ENCODE measurements at places on chromosomes 7 and 10. TPM values are rescaled to one million over a fixed set of nuclear protein-coding genes. Genes with fewer than 3 reads are reported as not detected.

Gene TFEC
- 8.5 TPM for total RNA-seq

Gene ANAPC16
- 44.0 TPM for total RNA-seq

DNA sequence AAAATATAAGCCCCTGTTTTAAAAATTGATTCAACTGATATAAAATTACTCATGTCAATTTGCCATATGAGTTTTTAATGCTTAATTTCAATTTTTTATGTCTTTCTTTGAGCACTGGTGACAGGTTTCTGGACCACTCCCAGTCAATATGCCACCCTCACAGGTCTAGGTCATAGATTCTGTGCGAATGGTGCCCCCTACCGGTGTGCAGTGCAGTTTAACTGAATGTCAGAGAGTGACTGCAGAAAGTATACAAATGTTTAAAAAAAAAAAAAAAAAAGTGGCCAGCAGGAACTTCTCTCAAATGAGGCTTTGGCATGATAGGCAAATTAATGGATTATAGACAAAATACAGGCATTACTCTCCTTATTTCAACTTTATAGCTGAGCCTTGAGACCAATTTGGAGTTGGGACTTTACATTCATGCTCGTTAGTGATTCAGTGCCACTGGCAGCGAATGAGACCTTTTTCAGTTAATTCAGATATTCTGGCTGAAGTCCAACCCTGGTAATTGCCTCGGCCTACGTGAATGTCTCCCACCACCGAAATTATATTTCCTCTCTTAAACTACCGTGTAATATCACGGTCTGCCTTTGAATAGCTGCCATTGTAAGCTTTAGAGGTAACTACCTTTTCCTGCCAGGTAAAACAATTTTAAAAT, 427.6 kb downstream of the PHTF2 start:
- no peak for DNase-seq

- no peak for DNase-seq
Observed at GRCh38 chr10:10677479-10677878, 340.2 kb upstream of the CELF2 start.

GRCh38 chr10:88343761-88344484, 239.2 kb downstream of the RNLS start:
- DNase-seq = no peak
